ENCODE measurements at places on chromosomes 1 and 21. TPM values are rescaled to one million over a fixed set of nuclear protein-coding genes. Genes with fewer than 3 reads are reported as not detected.

- DNase-seq: no peak
Measured at GRCh38 chr21:19322360-19322759, 918.8 kb upstream of the TMPRSS15 start.

The TMOD4 gene
- 0.64 TPM for polyA plus RNA-seq

The GPATCH4 gene
- 41.2 TPM for polyA plus RNA-seq

The KIF17 gene
- 4.9 TPM for polyA plus RNA-seq

GRCh38 chr1:204697893-204698292, 12.4 kb upstream of the LRRN2 start:
- DNase-seq: no peak

DNA sequence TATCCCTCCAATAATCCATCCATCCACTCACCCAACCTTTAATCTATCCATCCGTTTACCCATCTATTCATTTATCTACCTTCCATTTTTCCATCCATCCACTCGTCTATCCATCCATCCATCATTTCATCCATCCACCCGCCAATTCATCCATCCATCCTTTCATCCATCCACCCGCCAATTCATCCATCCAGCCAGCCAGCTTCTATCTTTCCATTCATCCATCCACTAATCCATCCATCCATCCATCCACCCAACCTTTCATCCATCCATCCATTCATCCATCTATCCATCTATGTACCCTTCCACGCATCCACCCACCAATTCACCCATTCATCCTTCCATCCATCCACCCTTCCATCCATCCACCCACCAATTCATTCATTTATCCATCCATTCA, 10.5 kb upstream of the CASZ1 start:
- no peak for DNase-seq

The CR1L gene
- polyA plus RNA-seq: 1.6 TPM
